ENCODE measurements at places on chromosomes 6 and 20.

- DNase-seq: no peak
Observed at GRCh38 chr20:54651252-54651651, 175.9 kb downstream of the DOK5 start.

- DNase-seq: no peak
Observed at GRCh38 chr6:34370361-34370760, 22.1 kb downstream of the NUDT3 start.

GRCh38 chr6:44630125-44631028, 242.9 kb downstream of the CDC5L start:
- DNase-seq: no peak

DNA sequence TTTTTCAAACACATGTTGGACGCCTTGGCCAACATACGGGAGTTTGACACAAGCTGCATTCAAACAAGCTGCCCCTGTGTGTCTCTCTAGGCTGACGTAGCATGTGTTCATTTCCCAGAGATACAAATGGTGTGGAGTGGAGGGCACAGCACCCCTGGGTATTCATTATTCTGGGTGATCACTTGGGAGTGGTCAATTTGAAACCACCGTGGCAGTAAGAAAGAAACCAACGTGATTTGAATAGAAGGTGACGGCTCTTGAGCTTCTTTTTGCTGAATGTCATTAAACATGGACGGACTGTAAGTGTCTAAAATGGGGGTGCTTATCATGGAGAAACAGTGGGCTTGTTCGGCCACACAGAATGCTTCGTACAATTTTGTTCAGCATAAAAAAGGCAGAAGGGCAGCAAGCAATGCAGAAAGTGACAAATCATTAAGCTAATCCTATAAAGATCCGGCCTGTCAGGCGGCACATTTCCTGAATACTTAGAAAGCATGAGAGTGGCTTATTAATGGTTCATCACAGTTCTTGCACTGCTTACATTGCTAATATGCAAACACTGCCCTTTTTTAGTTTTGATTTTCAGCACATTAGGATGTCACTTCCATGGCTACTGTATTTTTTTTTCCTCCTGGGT, 1261.9 kb upstream of the CITED2 start:
- DNase-seq: no peak

GRCh38 chr6:170542031-170542719, 10.9 kb downstream of the PSMB1 start:
- DNase-seq: no peak

GRCh38 chr20:25859649-25860530, 163.2 kb upstream of the ZNF337 start:
- DNase-seq: peak; percentile 55

DNA sequence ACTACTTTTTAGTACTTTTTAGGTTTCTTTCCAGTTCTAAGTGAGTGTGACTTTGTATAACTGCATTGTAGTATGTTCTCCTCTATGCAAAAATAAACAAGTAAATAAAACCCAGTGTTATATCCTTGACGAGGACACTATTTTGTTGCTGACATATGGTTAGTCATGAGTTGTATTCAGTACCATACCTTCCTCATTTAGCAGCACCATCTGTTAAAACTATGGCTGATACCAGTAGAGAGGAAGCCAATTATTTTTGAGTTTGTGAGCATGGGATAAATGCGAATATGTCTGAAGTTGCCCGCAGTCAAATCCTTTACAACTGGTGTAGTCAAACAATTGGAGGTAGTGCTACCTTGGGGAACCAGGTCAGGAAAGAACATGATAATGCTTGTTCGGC, 74.1 kb downstream of the CDKAL1 start:
- no peak for DNase-seq

DNA sequence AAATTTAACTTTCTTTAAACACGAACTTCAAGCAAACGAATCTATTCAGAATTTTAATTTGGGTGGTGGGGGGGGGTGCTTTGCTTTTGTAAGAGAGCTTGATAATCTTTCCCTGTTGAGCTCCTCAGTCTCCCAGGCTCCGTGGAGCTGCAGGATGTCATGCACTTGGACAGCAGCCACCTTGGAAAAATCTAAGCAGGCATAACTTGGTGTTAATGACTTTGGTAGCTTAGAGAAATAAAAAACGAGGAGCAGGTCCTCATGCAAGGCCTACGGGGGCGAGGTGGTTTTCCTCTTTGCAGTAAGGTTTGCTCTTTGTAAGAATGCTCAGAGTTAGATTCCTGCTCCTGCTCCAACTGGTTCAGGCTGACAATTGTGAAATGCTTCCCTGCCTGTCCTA, 102.3 kb downstream of the EDN1 start:
- DNase-seq: no peak

DNA sequence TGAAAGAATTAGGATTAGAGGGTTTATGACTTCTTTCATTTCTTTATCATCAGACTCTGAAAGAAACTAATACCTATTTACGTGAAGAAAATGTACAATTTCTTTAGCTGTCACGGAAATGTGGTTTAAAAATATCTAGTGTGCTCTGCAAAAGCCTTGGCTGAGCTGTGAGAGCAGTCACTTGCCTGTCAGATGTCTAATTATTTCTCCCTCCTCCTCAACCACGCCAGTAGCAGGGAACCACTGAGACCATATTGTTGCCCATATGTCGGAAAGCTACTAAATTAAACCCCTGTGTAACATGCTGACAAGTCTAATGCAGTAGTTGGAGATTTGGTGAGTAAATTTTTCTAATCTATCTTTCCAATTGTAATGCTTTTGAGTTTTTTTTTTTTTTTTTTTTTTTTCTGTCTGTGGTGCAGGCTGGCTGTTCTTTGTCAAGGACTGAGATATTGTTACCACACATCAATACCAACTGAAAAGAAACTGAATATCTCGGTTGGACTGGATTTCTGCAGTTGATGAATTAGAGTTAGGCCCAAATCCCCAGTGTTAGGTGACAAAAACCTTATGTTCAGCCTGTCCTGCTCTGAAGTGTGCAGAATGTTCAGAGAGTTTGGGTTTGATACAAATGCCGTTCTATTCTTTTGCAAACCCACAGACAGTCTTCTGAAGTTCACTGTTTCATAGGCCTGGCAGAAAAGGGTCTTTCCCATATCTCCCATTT, 302.9 kb upstream of the SYNCRIP start:
- no peak for DNase-seq

DNA sequence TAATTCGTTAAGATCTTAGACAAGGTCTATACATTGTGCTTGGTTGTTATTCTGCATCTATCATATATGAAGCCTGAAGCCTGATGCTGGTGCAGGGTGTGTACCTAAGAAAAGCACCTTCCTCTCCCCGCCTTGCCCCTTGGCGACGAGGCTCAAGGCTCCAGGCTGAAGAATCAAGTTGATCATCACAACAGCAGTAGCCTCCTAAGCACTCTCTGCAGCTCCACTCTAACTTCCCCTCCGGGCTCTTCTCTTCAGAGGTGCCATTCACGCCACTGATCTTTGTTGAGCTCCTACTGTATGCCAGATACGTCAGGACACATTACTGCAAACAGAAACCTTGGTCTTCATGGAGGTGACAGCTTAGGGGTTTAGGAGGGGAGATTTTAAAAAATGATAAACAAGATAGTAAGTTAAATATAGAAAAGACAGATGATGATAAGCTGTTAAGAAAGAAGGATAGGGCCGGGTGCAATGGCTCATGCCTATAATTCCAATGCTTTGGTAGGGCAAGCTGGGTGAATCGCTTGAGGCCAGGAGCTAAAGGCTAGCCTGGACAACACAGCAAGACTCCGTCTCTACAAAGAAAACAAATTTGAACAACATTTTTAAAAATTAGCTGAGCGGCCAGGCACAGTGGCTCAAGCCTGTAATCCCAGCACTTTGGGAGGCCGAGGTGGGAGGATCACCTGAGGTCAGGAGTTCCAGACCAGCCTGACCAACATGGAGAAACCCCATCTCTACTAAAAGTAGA, 38.4 kb upstream of the ZNF217 start:
- DNase-seq: no peak

GRCh38 chr20:61800359-61801064, 265.2 kb downstream of the TAF4 start:
- no peak for DNase-seq

DNA sequence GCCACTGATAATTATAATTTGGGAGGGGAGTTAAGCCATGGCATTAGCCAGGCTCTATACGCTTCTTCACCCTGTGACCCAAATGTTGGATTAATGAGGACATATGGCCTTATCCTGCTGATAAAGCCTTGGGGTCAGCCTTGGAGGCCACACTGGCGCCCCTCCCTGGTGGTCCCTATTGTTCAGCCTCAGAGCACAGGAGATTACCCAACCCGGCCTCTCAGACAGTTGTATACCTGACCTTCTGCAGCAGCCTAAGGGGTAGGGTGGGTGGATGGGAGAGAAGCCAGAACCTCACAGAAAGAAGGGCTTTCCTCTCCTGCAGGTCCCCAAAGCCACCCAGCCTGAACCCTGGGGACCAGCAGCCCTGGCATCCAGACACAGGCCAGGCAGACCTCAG, 76.8 kb downstream of the LINC00237 start:
- no peak for DNase-seq

DNA sequence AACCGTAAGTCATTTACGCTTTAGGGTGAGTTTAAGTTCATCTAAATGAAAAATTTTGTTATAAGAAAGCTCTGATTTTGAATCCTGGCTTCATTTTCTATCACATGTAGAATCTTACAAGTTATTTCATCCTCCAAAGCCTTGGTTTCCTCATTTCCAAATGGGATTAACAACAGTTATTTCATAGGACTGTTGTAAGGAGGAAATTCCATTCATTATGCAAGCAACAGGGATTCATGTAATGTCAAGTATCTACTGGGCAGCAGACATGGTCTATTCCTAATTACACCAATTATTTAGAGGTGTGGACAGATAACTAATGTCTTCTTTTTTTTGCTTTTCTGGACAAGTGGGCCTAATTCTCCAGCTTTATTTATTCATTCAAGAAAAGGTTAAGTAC, 154.0 kb downstream of the PDSS2 start:
- no peak for DNase-seq

DNA sequence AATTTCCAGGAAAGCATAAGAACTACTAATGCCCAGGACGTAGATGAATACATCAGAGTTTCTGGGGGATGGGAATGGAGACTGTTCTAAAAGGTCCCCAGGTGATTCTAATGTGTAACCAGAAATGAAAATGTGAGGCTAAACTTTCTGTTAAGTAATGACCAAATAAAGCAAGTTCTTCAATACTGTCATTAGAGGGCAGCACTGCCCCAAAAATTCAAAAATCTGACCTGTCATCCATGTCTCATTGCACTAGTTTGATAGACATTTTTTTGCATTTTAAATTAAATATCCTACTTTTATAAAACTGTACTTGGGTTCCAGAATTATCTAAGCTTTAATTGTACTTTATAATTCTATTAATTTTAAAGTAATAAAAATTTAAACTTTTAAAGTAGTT, 94.9 kb downstream of the RFX6 start:
- no peak for DNase-seq

- no peak for DNase-seq
Observed at GRCh38 chr6:108127826-108128225, 38.0 kb upstream of the NR2E1 start.

DNA sequence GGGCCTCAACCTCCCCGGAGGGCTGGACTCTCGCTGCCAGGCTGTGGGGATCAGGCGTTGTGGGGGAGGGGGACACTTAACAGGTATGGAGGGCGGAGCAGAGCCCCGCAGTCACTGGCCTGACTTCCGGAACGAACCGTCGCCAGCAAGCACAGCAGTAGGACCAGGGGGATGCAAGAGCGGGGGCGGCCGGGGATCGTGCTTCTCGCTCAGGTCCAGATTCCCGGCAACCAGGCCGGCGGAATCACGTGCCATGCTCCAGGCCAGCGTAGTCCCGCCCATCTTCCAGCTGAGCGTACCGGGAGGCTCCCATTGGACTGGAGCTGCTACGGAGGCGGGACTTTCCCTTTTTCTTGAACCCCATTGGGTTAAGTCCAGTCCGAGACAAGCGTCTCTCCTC, 10.0 kb upstream of the POU5F1 start:
- no peak for DNase-seq

- DNase-seq: no peak
Observed at GRCh38 chr6:127554435-127555006, 22.5 kb upstream of the C6orf58 start.

- DNase-seq: no peak
Observed at GRCh38 chr6:152380993-152381898, 255.9 kb downstream of the SYNE1 start.

- DNase-seq: no peak
Observed at GRCh38 chr20:45283551-45284057, 23.0 kb upstream of the RBPJL start.

GRCh38 chr6:14440940-14441781, 323.6 kb downstream of the CD83 start:
- no peak for DNase-seq
